ENCODE measurements at places on chromosomes 5 and 9.

GRCh38 chr5:160655717-160656116, 196.3 kb downstream of the ATP10B start:
- no peak overlapping the region for H3K4me3 ChIP-seq
- no peaks in the 10 kb centered on the region for H3K27me3 ChIP-seq
- H3K36me3 ChIP-seq = no peaks in the 10 kb centered on the region
- no peaks in the 10 kb centered on the region for H3K4me1 ChIP-seq
- DNase-seq = no peak

DNA sequence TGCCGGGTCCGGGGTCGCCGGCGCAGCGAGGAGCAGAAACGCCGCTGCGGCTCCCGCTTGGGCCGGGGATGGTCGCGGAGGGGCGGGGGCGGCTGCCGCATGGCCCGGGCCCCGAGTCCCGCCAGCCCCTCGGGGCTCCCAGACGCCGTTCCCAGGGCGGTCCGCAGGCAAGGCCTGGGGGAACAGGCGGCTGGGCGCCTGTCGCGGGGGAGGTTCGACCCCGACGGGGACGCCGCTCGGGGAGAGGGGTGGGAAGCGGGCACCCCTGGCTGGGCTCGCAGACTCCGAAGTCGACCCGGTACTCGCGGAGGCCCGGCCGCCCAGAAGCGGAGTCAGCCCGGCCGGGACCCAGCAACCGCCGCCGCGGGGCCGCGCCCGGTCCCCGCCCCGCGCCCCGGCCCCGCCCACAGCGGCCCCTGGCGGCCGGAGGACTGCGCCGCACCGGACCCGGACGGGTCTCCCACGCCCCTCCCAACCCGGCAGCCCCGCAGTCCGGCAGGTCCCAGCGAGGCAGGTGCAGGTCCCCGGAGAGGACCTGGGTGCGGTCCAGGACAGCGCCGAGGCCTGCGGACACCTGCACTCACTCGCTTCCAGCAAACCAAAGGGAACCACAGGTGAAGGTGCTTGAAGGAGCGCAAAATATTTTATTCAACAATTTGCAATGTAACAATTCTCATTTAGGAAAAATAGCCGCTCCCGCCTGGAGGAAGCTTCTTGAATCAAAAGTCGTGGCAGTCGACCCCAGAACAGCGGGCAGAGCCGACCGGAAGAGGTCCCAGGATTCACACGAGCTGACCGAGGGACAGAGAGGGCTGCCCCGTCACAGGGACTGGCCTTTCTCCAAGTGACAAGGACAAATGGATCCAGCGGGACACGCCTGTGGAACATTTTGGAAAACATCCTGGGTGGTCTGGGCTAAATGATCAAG, at the start of gene INPP5E:
Gene INPP5E (minus strand): TSS at position 365 of the 928 bp plus-strand sequence. CDS start 426 bp downstream, outside the sequence.
- no peaks in the 10 kb centered on the region for H3K27me3 ChIP-seq
- peaks cover 57% of the 10 kb centered on the region for H3K36me3 ChIP-seq
- peak within 1 kb of the TSS; percentile 76 for H3K4me3 ChIP-seq

GRCh38 chr5:91042936-91043255, 340.2 kb downstream of the ARRDC3 start:
- peak; percentile 37 for DNase-seq
- H3K36me3 ChIP-seq = no peaks in the 10 kb centered on the region
- no peaks in the 10 kb centered on the region for H3K27me3 ChIP-seq
- no peak overlapping the region for H3K27ac ChIP-seq
- H3K4me1 ChIP-seq = peaks cover 2% of the 10 kb centered on the region
- no peak overlapping the region for H3K4me3 ChIP-seq

DNA sequence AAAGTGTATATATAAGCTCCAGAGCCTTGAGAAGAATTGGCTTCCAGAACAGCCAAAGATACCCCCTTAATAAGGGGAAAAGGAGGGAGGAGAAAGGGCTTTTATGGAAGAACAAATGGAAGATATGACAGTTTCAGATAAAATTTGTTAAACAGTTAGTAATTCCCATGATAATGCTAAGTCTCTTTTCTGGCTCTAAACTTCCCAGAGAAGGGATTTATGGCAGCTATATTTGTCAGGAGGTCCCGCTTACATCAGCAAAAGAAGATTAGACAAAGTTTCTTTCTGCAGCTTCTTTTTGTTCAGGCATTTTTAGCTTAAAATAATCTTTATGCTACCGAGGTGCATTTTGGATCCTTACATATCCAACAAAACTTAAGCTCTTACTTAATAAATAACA, 14.3 kb upstream of the SLC36A3 start:
- peak; percentile 39 for DNase-seq
- H3K27me3 ChIP-seq = no peaks in the 10 kb centered on the region
- peaks cover 5% of the 10 kb centered on the region for H3K4me1 ChIP-seq
- H3K36me3 ChIP-seq = no peaks in the 10 kb centered on the region
- H3K27ac ChIP-seq = no peak overlapping the region
